ENCODE measurements at places on chromosomes 4 and X.

DNA sequence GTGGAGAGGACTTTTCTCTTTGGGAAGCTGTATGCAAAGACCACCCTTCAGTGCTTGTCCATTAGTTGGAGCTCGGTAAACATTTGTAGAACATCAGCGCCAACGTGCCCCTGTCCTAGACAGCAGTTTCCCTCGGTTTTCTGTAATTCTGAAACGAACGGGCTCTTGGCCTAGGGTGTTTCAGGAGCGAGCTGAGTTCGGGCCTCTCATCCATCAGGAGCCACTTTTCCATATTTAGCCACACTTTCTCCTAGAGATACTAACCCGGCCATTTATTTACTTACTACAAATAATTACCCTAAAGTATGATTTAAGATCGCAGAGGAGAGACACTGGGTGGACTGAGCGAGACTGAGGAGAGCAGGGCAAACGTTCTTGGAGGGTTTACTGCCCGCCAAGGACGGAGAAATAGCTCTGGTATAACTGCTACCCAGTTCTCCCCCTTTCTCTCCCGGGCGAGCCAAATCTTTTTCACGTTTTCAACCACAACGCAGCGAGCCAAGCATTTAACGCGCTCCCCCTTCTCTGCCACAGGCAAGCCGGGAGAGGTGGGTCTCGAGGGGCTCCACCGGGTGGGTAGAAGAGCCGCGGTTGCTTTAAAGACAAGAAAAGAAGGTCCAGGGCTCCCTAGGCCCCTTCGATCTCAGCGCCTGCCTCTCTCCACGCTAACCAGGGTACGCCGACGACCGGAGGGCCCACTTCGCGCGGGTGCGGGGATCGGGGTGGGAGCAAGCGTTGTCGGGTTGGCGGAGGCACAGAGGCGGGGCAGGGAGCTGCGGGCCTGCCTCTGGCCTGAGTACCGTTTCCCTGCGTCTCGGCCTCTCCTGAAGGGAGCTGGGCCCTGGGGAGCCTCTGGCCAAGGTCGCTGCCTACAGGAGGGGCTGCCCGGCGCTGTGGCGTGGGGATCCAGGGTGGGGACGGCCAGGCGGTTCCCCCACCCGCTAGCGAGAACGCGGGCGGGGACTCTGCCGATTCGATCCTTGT lies 10.8 kb upstream of the PITX2 start:
- peak; percentile 81 for DNase-seq

- DNase-seq, result no peak
Observed at GRCh38 chr4:177057186-177057585, 252.5 kb upstream of the NEIL3 start.

GRCh38 chrX:71420686-71421085 lies 54.5 kb downstream of the TAF1 start:
- DNase-seq, result no peak

DNA sequence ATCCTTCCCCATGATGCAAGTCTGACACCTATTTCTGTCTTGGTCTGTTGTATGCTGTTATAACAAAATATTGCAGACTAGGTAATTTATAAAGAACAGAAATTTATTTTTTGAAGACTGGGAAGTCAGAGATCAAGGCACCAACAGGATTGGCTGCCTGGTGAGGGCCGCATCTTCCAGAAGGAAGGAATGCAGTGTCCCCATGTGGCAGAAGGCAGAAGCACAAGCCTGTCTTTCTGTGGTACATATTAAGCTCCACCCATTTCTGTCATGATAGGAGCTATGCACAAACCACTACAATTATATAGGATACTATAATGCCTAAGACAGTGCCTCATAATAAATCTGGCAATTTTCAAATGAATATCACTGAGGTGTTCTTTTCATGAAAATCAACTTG lies 502.3 kb upstream of the DIAPH2 start:
- no peak for DNase-seq

- peak; percentile 8 for DNase-seq
Observed at GRCh38 chr4:177596035-177596434, 153.8 kb upstream of the AGA start.

- no peak for DNase-seq
Observed at GRCh38 chr4:122163767-122164166, 11.6 kb downstream of the BLTP1 start.

- DNase-seq, result no peak
Observed at GRCh38 chrX:126027229-126027628, 138.9 kb downstream of the DCAF12L2 start.

DNA sequence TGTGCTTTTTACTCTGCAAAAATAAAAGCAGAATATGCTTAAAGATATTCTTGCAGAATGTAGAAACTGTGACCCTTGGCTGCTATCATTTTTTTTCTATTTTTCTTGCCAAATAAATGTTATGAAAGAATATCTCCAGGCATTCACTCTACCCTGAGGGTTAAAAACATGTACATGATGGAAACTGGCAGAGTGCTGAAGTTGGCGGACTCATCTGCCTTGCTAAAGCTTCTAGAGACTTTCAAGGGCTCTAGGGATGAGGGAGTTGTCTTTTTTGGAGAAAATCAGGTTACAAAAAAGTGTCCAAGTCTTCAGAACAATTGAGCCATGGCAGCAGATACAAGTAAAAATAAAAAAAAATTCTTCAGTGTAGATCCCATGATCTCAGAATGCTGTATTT lies 40.5 kb upstream of the NRK start:
- DNase-seq, result no peak

GRCh38 chr4:112156553-112156952 lies 11.3 kb downstream of the FAM241A start:
- no peak for DNase-seq

- DNase-seq, result no peak
Observed at GRCh38 chr4:154616731-154617130, 4.3 kb upstream of the FGG start.

DNA sequence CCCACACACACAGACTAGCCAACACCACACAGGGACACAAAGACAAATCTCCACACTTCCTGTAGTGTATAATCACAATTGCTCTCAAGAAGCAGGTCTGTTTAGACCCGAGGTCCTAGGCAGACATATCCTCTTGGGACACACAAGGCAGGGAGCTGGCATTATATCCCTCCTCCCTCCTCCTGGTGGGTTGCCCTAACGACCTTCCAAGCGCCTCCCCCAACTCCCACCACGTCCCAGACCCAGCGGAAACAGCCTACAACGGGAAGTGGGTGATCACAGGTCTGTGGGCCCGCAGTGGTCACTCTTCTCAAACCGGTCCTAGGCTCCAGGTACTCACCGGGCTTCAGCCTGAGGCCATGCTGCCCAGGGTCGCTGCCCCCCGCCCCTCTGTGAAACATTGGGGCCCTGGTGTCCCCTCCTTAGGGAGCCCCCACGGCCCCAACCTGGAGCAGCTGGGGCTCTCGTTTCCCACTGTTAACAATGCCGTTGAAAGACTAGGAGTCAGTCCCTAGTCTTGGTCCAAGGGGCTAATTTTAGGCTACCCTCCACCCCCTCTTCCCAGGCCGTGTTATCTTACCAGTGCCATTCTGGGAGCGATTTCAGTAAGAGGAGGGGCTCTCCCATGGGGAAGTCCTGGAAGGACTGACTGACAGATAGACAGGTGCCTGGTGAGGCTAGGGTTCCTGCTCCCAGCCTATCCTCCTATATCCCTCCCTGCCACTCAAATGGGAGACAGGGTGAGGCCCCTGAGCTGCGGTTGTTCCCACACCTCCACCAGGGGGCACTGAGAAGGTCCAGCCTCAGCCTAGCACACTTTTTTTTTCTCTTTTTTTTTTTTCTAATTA lies at the start of gene ASB12:
ASB12 (minus strand) TSS at position 485 of the 848 bp plus-strand sequence. CDS start 4,957 bp downstream, outside the sequence.
- DNase-seq, result no peak

GRCh38 chr4:131251321-131251720 lies 1897.8 kb upstream of the PCDH10 start:
- DNase-seq, result no peak

DNA sequence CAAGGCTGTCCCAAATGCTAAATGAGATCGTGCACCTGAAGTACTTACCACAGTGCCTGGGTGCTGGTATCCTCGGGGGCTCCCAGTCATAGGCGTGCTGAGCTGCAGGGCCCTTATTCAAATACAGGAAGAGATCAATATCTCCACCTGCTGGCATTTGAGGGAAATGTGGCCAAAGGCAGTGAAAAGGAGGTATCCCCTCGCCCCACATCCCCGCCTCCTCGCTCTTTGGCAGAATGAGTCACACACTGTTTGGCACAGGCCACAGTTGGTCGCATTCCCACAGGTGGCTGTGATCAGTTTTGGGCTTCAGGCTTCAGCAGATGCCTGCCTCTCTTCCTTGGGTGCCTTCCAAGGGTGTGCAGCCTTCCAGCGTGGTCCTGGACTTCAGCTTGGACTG lies 28.4 kb downstream of the ZNF185 start:
- DNase-seq, result peak; percentile 42

DNA sequence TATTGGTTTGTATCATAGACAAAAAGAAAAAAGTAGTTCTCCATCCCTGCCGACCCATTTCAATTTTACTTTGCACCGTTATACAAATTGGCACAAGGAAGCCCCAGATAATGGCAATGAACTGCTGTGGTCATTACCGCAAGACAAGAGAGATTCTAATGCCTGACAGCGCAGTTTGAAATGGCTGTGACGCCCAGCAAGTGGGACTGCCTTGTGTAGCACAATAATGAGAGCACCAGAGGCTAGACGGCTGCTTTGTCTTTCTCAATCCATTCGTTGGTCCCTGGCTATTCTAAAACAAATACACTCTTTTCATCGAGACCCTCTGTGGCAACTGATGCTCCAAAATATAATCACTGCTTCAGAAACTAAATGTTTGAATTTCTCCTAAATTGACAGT lies 192.4 kb upstream of the NEIL3 start:
- peak; percentile 54 for DNase-seq

GRCh38 chrX:37644381-37645305 lies 40.9 kb upstream of the XK start:
- no peak for DNase-seq

GRCh38 chr4:129264008-129264657 lies 168.2 kb downstream of the C4orf33 start:
- no peak for DNase-seq

DNA sequence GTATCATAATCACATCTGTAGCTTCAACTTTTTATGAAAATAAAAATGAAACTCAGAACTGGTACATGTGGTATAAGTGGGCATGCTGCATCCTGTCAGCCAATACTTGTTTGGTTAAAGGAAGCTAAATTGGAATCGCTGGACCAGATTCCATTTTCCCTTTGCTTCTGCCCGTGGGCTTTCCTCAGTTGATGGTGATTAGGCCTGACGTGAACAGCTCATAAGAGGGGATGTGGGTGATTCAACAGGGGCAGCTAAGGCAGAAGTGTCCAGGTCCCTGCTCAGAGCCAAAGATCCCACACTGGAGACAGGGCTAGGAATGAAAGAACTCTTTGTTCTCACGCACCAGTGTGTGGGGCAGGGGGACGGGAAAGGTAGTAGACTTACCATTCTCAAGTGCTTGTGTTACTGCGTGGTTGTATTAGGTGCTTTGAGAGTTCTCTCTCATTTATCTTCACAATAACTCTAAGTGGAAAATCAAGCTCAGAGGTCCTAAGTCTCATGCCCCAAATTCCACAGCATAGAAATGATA lies 63.2 kb upstream of the GUCY1A1 start:
- DNase-seq, result peak; percentile 85

DNA sequence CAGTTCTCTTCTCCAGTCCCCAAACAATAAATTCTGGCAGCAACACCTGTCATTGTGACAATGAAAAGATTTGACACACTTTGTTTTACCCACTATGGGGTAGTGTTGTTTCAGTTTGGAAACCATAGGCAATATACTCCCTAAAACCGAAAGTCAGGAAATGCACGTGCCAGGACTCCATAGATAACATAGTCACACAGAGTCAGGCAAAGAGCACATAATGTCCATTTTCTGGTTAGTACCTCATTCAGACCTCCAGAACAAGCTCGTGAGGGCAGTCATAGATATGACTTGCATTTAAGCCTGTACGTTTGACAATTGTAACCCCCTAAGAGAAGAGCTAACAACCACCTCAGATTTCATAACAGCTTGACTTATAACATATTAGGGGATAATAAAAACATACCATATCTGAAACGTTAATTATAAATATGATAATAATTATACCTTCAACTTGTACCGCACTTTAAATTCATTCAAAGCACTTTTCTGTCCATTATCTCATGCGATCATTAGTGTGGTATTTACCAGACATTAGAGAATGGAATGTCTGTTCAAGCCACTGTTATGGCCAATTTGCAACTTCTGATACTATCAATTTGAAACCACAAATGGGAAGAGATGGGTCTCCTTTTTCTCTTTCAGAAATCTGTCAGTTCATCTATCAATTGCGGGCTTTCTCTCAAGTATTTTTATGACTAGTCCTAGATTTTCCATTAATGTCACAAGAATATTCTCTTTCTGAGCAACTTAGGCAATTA lies 147.4 kb downstream of the LDB2 start:
- DNase-seq, result no peak

DNA sequence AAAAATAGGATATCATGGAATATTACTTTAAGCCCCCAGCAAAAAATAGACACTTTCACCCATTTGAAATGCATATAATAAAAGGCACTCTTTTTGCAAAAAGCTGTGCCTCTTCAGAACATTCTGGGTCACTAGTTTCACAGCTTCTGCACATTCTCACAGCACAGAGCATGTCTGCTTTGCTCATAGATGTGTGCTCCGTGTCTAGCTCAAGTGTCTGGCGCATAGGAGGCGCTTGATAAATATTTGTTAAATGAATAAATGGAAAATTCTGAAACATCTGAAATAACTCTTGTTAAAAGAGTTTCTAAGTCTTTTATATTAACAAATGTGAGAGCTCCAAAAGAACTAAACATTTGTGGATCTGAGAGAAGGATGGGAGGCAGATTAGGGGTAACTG lies 275.2 kb downstream of the PTTG2 start:
- no peak for DNase-seq

DNA sequence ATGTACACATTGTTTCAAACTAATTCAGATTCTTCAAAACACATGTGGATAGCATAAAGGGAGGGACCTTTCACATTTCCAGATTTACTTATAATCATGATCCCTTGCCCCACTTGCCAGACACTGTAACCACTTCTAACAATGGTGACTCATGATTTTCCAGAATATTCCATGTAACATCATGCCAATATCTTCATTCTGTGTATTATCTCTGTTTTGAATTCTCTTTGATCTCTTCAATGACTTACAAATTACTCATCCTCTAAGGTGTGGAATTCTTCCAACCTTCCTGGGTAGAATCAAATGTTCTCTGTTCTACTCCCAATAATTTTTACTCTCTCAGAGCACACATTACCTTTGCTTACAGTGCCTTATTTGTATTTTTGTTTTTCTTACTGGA lies 517.1 kb downstream of the PCDH7 start:
- no peak for DNase-seq

DNA sequence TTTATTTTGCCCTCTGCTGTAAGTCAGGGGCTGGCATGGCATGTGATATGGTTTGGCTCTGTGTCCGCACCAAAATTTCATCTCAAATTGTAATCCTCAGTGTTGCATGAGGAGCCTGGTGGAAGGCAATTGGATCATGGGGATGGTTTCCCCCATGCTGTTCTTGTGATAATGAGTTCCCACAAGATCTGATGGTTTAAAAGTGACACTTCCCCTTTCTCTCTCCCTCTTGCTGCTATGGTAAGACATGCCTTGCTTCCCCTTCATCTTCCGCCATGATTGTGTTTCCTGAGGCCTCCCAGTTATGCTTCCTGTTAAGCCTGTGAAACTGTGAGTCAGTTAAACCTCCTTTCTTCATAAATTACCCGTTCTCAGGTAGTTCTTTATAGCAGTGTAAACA lies 72.0 kb upstream of the MSX1 start:
- DNase-seq, result no peak
